ENCODE measurements at places on chromosomes 2 and 18.

DNA sequence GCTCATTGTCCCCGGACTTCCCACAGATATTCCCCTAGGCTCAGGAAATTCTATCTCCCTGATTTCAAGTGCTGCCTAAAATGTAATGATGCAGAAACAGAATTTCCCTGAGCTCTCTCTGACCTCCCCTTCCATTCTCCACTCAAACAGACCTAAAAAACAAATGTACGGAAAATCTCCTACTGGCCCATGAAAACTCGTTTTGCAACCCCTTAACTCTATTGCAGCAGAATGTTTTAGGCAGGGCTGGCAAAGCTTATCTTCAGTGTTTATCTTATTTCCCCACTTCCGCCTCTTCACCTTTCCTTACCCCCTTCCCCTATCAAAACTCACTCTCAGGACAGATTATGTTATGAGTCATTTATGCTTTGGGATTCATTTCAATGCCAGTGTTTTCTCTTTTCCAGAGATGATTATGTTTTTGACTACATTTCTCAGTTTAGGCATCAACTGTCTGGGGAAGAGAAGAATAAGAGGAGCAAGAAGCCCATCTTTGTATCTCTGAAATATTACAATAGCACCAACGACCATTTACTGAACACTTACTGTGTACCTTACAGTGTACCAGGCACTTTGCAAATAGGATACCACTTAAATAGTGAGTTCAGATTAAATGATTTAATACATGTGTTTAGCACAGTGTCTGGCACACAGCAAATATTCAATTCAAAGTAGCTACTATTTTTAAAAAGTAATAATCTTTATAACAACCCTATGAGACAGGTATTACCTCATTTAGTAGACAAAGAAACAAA is 53.9 kb upstream of the STPG4 start:
- peak; percentile 25 for DNase-seq

DNA sequence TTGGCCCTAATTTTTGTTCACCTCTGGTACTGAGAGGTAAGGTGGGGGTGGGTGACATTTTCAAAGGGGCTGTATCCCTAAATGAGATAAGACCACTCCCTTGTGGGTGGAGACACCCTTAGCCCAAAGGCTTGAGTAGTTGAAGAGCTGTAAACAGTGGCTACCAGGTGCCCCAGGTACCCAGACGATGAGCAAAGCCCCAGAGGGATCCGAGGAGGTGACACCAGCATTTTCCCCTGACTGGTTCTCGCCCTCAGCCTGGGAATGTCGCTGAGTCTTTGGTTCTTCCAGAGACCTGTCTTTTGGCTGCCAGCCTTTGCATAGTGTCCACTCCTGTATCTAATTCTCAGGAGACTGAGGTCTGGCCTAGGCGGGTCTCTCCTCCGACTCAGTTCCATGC is 36.5 kb downstream of the RRM2 start:
- DNase-seq, result no peak

GRCh38 chr2:236935631-236936445 is 149.9 kb upstream of the COPS8 start:
- no peak for DNase-seq

- no peak for DNase-seq
Measured at GRCh38 chr2:42142547-42143184, 26.5 kb upstream of the EML4 start.

DNA sequence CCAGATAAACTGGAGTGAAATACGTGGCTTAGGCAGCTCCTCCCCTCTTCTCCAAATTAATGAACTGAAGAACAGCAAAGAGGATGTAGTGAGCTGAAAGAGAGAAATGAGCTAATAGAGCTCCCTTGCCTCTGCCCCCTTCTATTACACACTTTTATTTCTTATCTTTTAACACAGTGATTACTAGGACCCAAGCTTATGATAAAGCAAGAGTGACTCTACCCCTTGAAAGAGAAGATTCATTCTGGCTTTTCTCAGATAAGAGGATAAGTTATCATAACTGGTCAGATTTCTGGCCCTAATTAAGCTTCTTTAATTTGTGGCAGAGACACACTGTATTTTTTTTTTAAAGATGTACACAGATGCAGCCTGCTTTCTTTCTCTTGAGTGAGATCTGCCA is 102.2 kb downstream of the MSTN start:
- no peak for DNase-seq

DNA sequence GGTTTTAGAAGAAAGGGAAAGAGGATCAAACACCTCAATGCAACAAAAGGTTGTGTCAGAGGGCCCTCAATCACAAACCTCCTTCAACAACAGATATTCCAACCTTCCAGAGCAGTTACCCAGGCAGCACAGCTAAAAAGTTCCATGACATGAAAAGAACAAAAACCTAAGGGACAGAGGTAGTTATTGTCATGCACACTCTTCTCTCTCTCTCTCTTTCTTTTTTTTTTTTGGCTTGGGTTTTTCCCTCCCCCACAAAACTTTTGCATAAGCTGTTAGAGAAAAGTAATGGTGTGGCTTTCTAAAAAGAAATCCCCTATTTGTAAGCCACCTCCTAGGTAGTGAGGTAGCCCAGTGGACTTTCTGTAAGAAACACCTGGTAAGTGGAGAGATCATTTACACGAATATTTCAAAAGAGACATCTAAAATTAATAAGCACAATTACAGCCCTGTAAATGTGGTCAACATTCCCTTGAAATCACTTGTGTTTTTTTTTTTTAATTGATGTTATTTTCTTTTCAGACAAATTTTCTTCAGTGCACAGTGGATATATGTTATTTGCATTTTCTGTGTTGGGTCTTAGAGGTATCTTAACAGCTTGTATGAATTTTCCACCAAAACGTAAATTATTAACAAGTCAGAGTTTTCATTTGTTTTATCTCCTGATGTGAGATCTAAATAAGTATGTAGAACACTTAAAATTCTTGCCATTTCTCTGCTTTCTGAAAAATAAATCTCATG is 48.4 kb downstream of the ZEB2 start:
- DNase-seq, result no peak
